ENCODE measurements at places on chromosomes 13 and 19.

DNA sequence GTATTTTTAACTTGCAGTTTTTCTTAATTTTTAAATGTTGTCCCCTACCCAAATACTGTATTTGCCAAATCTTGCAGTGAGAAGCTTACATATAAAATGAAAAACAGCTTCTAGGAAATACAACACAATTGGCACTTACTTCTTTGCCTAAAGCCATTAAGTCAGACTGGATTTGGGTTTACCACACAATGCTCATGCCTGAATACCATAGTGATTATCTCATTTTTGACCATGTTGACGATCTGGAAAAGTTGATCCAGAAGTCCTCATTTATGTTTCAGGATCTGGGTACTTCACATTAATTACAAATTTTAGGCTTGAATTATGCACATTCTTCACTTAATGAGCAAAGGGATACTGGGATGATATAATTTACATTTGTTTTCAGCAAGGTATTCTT is 2.4 kb downstream of the RNF6 start:
- no peak for DNase-seq

DNA sequence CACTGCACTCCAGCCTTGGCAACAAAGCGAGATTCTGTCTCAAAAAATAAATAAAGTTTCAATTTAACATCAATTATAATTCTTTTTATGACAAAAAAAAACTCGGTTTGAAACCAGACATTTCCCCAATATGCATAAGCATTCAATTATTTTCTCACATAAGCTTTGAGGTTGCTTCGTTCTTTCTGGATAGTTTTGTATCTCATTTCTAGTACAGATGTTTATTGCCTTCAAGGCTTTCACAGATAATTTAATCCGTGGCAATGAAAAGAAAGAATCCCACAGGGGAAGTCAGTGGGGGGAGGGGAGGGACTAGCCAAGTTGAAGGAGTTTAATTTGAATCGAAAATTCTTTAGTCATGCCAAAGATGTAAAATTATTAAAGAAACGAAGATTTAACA is 29.6 kb upstream of the TSC22D1 start:
- DNase-seq: no peak

GRCh38 chr13:47179321-47179720 is 282.5 kb upstream of the HTR2A start:
- no peak for DNase-seq

DNA sequence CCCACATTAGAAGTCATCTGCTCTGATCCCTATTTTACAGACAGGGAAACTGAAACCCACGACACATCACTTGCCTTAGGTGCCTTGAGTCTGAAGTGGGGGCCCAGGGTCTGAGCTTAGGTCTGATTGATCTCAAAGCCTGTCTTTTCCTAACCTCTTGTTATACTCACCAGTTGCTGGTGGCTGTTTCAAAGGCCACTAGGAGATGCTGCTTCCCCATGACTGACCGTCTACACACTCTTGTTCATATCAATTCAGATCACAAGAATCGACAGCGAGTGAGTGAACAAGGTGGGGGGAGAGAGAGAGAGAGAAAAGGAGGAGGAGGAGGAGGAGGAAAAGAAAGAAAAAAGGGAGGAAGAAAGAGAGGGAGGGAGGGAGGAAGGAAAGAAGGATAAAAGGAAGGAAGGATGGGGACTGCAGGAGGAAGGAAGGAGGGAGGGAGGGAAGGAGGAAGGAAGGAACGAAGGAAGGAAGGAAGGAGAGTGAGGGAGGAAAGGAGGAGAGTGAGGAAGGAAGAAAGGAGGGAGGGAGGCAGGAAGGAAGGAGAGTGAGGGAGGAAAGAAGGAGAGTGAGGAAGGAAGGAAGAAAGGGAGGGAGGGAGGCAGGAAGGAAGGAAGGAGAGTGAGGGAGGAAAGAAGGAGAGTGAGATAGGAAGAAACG is 3.3 kb downstream of the OR10H1 start:
- peak; percentile 20 for DNase-seq

GRCh38 chr13:39699274-39699673 is 43.8 kb downstream of the COG6 start:
- DNase-seq: no peak

GRCh38 chr19:15488489-15489226 is 9.4 kb upstream of the PGLYRP2 start:
- no peak for DNase-seq

DNA sequence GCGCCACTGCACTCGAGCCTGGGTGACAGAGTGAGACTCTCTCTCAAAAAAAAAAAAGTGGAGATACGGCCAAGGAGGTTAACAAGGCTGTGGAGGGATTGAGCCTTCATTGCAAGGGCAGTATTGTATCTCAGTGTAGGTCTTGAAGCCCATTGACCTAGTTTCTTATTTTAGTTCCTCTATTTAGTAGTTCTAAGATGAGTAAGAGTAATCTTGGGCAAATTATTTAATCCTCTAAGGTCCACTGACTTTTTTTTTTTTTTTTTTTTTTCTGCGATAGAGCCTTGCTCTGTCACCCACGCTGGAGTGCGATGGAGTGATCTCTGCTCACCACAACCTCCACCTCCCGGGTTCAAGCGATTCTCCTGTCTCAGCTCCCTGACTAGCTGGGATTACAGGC is 14.3 kb upstream of the ILF3 start:
- no peak for DNase-seq

- no peak for DNase-seq
These were observed 20.3 kb upstream of the GPR32 start for GRCh38 chr19:50750010-50750409.
